SK-N-MC (cell line): ENCODE measurements at places on chromosomes 7 and 10.

DNA sequence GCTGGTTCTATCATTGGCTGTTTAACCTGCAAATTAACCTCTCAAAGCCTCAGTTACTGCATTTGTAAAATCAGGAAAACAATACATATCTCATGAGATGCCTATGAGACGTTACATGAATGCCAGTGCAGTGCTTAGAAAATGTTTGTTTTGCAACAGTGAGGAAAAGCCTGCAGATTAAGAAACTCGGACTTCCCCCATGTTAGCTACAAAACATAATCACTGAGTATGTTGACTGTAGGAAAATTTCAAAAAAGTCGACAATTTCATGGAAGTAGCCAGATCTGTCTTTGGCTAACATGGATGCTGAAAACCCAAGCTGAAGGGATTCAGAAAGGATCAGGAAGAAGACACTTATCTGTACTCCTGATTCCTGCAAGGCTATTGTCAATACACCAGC is 121.4 kb downstream of the TRIL start:
- no peak for DNase-seq

DNA sequence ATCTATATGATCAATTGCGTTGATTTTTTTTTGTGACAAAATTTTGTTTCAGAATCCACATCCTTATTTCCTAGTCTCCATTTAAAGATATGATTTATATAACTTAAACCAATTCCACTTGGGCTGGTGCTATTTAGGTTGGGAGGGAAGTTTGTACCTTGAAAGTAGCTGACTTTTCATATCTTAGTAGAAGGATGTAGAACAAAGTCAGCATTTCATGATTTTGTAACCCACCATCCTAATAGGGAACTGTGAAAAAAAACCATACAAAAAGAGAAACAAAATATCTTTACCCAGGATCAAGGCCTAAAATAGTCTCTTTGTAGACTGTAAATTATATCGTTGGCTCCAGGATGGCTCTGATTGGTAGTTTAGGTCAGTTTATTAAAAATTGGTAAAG is 8.3 kb downstream of the HECTD2 start:
- no peak for DNase-seq

DNA sequence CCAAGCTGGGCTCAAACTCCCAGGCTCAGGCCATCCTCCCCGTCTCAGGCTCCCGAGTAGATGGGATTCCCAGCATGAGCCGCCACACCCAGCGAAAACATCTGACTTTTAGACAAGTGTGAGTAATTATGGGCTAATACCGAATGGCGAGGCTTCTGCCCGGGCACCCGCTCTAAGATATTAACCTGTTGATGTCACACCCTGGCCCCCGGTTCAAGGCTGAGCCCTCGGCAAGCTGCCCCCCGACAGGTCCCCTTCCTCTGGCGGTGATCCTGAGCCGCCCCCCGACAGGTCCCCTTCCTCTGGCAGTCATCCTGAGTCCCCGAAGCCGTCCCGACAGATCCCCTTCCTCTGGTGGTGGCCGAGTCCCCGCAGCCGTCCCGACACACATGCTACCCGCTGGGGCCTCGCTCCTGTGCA is 5.2 kb downstream of the PSMG3 start:
- no peak for DNase-seq

DNA sequence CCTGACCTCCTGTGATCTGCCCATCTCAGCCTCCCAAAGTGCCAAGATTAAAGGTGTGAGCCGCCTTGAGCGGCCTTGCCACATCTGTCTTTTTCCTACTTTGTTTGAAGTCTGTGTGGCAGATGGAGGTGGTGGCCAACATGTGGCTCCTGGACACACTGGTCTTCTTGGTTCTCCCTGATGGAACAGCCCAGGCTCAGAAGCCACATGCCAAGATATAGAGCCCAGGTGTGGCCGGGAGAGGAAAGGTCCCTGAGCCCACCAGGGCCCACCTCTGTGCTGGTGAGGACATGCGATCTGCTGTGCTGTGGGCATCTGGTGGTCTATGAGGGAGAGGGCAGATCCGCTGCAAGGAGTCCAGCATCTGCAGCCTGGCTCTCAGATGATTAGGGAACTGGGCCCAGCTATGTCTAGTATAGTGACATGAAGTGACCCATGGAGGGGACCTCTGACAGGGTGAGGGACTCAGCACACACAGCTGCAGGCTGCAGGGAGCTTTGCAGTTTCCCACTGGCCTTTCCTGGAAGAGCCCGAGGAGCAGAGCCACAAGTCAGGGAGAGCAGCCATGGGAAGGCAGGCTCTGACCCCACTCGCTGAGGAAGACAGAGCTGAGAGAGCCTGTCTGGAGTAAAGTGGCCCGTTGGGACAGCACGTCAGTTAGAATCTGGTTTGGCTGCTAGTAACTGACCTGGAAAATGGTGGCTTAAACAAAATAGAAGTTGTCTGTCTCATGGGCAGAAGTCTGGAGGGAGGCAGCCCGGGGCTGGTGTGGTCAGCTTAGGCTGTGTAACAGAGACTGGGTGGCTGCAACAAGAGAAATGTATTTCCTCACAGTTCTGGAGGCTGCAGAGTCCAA is 25.9 kb downstream of the ADCY1 start:
- DNase-seq = no peak

GRCh38 chr7:91947948-91948347 is 7.3 kb downstream of the AKAP9 start:
- no peak for DNase-seq

DNA sequence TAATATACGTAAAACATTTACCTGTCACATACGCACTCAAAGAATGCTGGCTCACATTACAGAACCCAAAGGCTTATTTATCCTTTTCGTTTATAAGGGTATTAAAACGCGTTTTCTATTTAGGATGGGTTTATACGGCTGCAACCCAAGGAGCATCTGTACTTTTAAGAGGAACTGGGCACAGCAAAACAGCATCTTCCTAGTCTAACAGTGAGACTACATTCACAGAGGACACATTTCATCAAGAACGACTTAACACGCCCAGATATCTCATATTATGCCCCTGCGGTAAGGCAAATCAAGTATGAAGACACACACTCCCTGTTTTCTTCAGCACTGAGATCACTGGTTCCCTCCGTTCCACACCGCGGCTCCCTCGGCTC is 533 bp upstream of the DMTF1 start:
- no peak for DNase-seq

- DNase-seq = no peak
Measured at GRCh38 chr7:129169686-129170440, 18.6 kb upstream of the SMO start.

DNA sequence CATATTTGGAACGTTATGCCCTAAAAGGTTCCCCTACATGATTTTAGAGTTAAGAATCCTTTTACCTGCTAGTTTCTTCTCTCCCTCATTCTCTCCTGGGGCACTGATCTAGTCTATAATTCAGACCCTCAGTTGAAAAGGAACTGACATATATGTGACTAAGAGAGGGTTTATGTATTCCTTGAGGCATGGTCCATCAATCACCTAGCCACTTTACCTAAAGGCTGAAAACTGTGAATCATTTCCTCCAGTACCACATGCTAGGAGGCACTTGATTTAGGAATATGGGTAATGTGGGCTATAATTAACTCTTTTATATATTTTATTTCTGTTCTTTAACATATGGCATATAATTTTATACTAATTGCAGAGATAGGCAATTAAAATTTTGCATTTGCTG is 303.5 kb downstream of the BBS9 start:
- no peak for DNase-seq

DNA sequence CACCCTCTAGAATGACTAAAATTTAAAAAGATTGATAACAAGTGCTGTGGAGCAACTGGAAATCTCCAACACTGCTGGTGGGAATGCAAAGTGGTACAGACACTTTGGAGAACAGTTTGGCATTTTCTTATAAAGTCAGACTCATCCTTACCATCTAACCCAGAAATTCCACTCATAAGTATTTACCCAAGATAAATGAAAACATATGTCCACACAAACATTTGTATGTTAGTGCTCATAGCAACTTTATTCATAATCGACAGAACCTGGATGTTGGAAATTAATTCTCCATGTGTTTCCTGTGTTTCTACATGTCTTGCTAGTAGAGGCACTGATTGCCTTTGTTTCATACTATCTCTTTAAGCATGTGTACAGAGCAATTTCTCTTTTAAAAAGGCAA is 282.4 kb downstream of the AHR start:
- no peak for DNase-seq

DNA sequence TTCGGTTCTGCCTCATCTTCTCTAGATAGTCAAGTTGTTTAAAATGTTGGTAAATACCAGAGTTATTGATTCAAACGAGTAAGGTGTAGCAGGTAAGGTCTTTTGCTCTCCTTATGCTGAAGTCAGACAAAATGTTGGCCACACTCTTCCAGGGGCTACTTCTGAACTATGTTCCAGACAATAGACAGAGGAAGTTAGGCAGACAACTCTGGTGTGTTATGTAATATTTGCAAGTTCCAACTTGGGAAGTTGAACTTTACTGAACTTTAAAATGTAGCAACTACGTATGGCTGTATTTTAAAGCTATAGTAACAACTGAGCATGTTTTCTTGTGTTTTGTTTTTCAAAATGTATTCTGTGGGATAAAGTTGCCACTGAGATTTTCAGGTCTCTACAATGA is 125.7 kb upstream of the NEBL start:
- DNase-seq = no peak

DNA sequence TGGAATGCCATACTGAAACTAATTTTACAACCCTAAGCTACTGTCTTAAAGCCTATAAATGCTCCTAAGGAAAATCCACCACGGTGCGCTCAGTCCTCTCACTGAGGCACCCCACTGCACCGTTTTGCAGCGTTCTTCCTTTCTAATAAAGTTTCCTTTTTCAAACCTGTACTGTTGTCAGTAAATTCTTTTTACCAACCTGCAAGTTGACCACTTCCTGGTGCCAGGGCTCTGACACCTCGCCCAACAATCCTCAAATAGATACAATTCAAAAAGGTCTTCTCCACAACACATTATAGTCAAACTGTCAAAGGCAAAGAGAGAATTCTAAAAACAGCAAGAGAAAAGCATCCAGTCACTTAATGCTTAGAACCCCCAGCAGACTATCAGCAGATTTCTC is 42.8 kb downstream of the HERPUD2 start:
- DNase-seq = no peak

DNA sequence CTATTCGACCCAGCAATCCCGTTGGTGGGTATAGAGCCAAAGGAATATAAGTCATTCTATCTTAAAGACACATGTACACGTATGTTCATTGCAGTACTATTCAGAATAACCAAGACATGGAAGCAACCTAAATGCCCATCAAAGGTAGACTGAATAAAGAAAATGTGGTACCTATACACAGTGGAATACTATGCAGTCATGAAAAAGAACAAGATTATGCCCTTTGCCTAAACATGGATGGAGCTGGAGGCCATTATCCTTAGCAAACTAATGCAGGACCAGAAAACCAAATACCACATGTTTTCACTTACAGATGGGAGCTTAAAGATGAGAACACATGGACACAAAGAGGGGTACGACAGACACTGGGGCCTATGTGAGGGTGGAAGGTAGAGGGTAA is 845.3 kb downstream of the TYW1 start:
- no peak for DNase-seq

DNA sequence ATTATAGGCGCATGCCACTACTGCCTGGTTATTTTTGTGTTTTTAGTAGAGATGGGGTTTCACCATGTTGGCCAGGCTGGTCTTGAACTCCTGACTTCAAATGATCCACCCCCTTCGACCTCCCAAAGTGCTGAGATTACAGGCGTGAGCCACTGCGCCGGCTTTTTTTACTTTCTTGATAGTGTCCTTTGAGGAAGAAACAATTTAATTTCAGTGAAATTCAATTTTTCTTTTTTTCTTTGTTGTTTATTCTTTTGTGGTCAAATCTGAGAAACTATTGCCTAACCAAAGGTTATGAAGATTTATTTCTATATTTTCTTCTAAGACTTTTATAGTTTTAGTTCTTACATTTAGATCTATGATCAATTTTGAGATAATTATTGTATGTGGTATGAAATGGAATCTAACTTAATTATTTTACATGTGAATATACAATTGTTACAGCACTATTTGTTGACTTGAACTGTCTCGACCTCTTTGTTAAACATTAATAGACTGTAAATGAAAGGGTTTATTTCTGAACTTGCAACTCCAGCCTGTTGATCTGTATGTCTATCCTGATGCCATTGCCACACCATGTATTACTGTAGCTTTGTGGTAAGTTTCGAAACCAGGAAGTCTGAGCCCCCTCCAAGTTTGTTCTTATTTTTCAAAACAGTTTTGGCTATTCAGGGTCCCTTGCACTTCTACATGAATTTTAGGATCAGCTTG is 19.8 kb upstream of the RASSF4 start:
- DNase-seq = no peak

- no peak for DNase-seq
Measured at GRCh38 chr10:127151541-127151940, 44.9 kb downstream of the INSYN2A start.

- no peak for DNase-seq
Measured at GRCh38 chr10:6279540-6280267, 77.0 kb downstream of the PFKFB3 start.

DNA sequence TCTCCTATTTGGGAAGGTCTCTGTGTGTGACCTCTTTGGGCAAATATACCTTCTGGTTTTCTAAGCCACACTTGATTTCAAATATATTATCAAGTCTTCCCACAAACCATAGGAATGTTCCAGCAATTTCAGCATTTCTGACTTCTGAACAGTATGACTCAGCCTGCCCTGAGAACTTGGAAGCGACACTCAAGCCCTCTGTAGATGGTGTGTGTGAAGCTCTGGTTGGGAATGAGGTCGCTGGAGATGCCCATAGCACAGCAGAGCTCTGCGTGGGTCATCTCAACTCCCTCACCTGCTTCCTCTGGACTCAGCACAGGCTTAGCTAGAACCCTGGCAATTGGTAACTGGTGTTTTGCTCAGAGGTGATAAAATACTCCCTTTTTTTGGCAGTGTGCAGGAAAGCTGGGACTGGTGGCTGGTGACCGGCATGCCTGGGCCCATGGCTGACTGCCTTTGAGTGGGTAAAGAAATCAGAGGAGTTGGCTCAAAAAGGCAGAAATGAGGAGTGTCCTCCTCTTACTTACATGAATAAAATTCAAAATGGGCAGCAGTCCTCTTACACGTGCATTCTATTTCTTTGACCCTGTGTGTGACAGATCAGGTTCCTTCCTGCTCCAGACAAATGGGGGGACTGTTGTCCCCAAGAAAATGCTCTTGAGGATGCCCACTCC is 87.5 kb upstream of the NRP1 start:
- no peak for DNase-seq

DNA sequence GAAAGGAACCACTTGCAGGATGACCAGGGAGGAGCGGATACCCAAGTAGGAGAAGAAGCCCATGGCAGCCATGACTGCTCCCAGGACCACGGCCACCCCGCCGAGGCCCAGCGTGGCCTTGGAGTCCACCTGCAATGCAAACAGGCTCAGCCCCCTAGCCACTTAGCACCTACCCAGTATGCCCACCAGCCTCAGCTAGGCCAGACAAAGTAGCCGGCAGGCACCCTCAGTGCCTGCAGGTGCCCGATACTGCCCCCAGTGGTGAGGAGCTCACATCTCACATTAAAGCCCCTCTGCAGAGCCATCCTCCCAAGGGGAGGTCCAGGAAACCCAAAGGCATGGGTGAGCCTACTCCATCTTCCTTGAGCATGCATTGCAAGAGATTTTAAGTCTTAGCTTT is 6.6 kb downstream of the NPC1L1 start:
- no peak for DNase-seq
